ENCODE measurements at places on chromosomes 6 and 20.
A peak's percentile ranks its signal among the peaks of the same experiment; 100 is the strongest.

DNA sequence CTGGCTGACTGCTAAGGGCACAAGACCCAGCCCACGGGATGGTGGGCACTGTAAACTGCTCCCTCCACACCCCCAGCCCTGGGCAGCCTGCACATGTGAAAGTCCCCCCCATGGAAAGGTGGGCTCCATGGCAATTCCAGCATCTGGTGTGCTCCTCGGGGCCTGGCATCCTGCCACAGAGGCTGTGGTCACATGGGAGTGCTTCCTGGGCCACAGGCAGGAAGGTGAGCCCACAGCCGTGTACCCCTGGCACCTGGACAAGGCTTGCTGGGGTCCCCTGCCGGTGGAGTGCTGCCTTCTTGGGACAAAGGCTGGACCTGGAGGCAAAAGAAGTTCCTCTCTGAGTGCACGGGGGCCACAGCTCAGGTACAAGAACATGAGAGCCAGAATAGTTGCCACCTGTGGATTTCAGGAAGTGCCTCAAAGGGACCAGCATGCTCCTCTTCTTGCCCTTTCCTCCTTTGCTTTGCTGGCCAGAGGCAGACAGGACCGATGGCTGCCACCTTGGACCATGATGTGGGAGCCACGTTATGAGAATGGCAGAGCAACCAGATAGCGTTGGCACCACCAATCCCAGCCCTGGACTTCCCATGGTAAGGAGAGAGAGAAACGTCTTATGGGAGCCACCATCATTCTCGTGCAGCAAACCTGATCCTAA lies 120.2 kb upstream of the MLN start:
- no peak for DNase-seq

DNA sequence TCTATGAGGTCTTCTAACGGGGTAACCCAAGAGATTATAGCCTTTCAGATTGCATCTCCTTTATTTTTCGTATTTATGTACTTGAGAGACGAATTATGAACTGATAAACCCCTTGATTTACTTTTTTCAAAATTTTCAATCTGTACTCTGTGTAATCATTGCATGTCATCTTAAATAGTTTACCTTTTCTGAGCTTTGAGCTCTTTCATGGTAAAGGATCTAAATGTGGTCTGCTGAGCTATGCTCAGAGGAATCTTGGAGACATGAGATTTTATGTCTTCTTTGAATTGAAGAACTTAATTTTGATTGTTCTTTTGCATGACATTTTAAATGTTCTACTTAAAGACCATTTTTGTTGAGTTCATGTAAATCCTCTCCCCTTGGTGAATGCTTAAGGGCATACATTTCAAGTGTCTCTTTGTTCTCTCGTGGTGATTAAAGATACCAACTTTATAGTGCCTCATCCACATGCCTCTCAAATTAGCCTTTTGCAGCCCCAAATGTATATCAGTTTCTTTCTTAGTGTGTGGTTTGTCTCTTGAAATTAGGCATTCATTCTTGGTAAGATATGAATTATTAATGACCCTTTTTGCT lies 116.3 kb upstream of the SCGN start:
- DNase-seq: no peak

GRCh38 chr6:33790379-33790778 lies 1.4 kb upstream of the LEMD2 start:
- no peak for DNase-seq

- DNase-seq: no peak
Observed at GRCh38 chr20:57548177-57549058, 12.5 kb upstream of the PCK1 start.

DNA sequence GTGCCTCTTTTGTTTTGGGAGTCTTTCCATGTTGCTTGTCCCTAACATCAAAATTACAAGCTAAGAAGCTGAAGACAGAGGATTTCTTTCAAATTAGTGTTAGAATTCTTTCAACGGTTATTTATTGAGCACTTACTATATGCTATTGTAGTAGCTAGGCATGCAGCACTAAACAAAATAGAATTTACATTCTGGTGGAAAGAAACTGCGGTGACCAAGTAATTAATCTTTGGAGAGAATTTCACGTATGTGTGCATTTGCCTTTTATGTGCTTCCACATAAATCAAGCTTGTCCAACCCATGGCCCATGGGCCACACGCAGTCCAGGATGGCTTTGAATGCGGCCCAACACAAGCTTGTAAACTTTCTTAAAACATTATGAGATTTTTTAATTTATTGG lies 33.0 kb upstream of the DUSP22 start:
- no peak for DNase-seq

DNA sequence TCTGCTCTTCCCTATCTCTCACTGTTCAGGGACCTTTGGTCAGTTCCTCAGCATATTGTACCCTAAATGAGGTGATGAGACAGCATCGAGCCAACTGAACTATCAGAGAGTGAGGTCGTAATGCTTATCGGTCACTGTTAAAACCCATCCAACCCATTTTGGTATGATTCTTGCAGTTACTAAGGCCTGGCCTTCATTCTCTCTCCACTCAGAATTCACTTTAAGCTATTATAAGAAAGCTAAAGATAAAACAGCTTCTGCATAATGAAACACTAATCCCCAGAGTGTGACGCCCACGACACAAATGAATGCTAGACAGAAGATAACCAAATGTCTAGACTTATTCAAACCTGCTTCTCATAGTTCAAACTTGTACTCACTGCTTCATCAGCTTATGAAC lies 175.8 kb downstream of the GMPR start:
- no peak for DNase-seq

- no peak for DNase-seq
Observed at GRCh38 chr20:63208346-63208909, 7.5 kb downstream of the YTHDF1 start.

DNA sequence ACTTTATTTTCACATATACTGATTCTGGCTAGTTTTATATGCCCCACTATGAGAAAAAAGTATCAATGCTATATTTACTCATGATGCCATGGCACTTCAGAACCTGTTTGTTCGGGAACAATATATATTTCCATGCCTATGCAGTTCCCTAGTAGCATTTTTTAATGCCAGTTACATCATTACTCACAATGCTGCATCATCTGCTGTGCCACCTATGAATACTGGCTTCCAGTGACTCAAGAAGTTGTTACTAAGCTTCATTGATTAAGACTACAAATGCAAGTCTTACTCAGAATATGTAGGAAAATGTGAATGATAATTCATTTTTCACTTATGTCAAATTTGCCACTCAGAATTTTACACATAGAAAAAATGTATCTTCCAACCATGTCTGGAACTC lies 97.9 kb downstream of the MAFB start:
- DNase-seq: no peak

DNA sequence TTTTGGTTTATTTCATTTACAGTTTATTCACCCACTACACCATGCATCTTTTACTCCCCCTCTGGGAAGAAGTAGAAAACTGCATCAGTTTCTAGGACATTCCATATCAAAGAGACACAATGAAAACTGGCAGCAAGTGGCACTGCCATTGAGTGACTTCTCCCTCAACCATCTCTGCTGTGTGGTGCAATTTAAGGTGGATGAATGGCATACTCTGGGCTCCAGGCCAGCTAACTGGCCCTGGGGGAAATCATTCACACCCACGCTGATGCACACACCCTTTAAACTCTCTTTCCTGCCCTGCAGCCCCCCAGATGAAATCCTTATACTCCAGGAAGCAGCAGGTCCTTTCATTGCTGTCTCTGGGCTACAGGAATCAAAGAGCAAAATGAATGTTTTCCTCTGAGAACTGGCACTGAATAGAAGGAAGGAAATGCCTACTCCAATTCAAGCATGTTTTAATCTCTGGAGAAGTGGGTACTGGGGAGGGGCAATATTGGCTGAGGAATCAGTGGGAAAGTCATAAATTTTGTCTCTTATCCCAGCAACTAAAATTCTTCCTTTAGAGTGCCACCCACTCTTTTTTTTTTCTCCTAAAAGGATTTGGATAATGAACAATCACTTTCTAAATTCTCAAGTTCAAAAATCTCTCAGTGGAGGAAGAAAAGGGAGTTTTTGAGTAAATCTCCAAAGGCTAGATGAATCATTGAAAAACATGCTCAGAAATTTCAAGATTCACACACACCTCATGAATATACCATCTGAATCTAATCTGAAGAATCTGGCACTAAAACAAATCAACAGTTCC lies 16.9 kb upstream of the RFPL4B start:
- no peak for DNase-seq

DNA sequence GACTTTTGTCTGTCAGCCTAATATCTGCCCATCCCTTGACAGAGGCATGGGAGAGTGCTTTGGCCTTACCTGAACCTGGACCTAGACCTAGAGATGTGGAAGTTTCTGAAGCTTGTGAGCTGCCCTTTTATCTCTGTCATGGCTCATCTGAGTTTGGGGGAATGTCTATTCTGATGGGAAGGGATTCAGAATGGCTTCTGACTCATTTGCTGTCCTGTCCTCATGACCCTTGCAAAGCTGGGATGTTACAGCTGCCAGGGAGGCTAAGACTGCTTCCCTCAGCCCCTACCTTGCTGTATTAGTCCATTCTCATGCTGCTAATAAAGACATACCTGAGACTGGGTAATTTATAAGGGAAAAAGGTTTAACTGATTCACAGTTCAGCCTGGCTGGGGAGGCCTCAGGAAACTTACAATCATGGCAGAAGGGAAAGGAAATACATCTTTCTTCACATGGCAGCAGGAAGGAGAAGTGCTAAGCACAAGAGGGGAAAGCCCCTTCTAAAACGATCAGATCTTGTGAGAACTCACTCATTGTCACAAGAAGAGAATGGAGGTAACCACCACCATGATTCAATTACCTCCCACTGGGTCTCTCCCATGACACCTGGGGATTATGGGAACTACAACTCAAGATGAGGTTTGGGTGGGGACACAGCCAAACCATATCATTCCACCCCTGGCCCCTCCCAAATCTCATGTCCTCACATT lies 252.2 kb downstream of the ERMARD start:
- DNase-seq: no peak

DNA sequence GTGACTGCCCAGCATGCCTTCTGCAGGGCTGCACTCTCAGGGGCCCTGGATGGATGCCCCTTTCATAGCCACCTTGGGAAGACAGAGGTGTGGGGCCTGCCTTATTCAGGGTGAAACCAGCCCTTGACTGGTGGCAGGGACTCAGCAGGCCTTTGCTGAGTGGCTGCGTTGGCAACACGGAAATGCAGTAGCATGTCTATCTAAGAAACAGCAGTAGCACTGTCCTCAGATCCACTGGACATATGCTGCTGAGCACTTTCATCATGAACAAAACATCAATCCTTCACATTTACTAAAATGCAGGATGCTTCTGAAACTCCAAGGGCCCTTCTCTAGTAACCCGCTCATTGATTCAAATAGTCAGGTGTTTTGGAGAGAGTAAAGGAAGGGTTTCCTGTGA lies 4.9 kb upstream of the TBXT start:
- no peak for DNase-seq

DNA sequence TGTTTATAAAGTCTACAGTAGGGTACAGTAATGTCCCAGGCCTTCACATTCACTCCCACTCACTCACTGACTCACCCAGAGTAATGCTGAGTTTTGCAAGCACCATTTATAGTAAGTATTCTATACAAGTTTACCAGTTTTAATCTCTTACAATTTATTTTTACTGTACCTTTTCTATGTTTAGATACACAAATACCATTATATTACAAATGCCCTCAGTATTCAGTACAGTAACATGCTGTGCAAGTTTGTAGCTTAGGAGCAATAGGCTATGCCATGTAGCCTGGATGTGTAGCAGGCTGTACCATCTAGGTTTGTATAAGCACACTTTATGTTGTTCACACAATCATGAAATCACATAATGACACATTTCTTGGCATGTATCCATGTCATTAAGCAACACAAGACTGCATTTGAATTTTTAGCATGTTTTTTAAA lies 673.6 kb downstream of the CD109 start:
- no peak for DNase-seq

GRCh38 chr20:32007787-32008616 lies 2.2 kb upstream of the CCM2L start:
- DNase-seq: peak; percentile 29

DNA sequence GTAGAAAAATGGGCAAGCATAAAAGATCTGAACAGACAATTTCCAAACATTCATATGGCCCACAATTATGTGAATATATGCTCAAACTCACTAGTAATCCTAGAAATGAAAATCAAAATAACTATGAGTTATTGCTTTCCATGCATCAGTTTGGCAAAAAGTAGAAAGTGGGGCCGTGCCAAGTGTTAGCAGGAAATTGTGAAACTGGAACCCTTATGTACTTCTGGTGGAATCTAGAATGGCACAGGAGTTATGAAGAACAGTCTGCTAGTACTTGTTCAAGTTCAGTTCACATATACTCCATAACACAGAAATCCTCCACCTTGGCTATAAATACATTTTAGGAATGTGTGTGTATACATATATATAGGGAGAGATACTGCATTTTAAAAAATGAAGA lies 89.8 kb downstream of the EYA2 start:
- no peak for DNase-seq

DNA sequence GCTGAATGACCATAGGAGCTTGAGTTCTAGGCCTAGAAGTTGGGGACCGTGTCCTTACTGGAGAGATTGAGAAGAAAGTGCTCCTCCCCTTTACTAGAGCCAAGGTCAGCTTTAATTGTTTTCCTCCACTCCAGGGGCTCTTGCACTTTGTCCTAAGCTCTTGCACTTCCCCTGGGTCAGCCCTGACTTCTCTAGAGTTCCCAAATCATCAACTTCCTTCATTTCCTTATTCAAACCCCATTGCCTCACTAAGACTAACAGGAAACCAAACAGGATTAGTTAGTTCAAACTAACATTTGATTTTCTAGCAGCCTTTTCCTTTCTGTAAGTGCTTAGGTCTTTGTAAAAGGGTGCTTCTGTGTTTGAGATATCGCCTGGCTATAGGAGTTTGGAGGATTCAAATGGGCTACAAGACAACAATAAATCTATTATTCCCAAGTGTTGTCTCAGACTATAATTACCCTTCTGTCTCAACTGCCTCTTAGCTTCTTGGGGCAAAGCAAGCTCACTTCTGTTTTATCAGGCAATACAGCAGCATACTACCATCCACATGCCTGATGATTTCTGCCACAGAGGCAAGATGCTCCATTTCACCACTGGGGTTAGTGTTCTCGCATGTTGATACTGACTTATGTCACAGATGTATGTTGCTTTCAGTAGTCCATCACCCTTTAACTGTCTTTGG lies 12.8 kb upstream of the DTNBP1 start:
- peak; percentile 29 for DNase-seq

DNA sequence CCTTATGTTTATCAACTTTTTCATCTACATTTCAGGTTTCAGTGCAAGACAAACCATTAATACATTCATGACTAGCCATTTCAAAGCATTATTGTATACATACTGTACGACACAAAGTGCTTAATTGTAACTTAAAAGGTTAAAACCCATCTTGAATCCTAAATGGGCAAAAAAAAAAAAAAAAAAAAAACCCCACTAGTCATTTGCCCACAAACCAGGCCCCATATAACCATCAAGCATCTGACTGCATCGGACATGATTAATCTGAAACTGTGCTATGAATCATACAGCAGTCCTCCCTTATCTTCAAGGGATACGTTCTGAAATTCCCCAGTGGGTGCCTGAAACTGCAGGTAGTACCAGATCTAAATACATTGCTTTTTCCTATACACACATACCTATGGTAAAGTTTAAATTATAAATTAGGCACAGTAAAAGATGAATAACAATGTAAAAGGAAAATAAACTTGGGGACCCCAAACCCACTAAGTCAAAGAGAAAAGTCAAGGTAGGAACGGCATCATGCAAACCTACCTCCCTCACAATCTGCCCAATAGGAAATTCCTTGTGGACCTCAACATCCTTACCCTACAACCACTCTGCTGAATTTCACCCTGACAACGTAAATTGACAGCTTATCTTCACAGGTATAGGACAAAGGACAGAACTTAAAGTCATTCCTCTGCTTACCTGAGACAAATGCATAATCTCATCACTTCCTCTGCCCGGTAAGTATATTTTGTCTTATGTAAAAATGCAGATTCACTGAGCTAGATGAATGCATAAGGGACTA lies 14.3 kb downstream of the B4GALT5 start:
- no peak for DNase-seq
